Iris pigment epithelial cell (primary cell): ENCODE measurements at places on chromosomes 1 and 21.

DNA sequence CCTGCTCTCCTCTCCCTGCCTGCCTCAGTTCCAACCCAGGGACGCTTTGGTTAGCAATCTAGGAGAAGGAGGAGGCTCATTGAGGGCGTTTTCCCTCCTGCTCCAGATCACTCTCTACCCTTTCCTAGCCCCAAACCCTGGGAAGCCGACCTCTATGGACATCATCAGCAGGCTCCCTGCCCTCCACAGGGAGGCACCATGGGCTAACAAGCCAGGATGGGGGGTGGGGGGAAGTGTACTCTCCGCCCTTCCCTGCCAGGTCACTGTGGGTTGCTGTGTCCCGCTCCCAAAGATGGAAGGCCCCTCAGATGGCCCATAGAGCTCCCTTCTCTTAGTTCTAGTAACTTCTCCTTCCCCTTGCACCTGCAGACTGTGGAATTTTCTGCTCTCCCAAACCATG, 35.7 kb downstream of the KCND3 start:
- DNase-seq = no peak

- no peak for DNase-seq
These were observed 40.3 kb upstream of the ENAH start for GRCh38 chr1:225693085-225693696.

- DNase-seq = peak; percentile 50
These were observed 2.7 kb upstream of the SAMSN1 start for GRCh38 chr21:14548779-14549178.

DNA sequence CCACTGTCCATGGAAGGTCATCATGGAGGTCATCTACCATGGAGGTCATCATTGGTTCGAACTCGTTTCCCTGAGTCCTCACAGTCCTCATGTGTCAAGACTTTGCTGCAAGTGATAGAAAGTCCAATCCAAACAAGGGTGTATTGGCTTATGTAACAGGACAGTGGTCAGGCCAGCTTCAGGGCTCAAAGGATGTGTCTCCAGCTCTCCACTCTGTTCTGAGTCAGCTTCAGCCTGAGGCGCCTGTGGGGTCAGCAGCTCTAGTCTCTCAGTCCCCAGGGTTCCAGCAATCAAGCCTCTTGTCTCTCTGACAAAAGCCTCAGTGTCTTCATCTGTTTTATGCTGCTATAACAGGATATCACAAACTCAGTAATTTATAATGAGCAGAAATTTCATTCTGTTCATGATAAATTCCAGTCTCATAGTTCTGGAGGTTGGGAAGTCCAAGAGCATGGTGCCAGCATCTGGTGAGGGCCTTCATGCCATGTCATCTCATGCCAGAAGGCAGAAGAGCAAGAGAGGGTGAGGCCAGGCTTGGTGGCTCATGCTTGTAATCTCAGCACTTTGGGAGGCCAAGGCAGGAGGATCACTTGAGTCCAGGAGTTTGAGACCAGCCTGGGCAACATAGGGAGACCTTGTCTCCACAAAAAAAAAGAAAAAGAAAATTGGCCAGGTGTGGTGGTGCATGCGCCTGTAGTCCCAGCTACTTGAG, 19.5 kb downstream of the A3GALT2 start:
- DNase-seq = peak; percentile 43
